Stimulated activated CD8-positive, alpha-beta memory T cell treated with anti-CD3 and anti-CD28 coated beads, Interleukin-15, amount 100 ng/mL, for 1 hour (primary cell): ENCODE measurements at places on chromosomes 5 and 9.

- no peak for DNase-seq
These were observed 353 bp downstream of the SH3PXD2B start for GRCh38 chr5:172453986-172454357.

GRCh38 chr5:5616247-5616895 lies 193.9 kb downstream of the ICE1 start:
- DNase-seq: no peak

DNA sequence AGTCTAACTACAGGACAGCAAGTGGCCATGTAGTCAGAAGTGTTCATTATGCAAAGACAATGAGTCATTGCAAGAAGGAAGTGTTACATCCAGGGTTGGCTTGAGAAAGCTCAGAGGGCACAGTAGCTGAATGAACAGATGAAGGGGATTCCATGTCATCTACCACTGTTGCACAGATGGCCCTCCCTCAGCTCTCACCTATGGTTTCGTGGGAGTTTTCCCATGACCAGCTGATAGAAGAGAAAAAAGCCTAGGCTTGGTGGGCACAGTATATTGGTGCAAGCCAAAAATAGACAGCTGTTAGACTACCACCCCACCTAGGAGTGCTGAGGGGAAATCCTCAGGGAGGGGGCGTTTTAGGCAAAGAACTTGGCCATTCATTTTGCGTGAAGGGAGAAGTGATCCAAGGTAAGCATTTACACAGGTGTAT lies 217.0 kb downstream of the DMRT2 start:
- no peak for DNase-seq

GRCh38 chr9:90514877-90515276 lies 127.7 kb downstream of the DIRAS2 start:
- DNase-seq: no peak

DNA sequence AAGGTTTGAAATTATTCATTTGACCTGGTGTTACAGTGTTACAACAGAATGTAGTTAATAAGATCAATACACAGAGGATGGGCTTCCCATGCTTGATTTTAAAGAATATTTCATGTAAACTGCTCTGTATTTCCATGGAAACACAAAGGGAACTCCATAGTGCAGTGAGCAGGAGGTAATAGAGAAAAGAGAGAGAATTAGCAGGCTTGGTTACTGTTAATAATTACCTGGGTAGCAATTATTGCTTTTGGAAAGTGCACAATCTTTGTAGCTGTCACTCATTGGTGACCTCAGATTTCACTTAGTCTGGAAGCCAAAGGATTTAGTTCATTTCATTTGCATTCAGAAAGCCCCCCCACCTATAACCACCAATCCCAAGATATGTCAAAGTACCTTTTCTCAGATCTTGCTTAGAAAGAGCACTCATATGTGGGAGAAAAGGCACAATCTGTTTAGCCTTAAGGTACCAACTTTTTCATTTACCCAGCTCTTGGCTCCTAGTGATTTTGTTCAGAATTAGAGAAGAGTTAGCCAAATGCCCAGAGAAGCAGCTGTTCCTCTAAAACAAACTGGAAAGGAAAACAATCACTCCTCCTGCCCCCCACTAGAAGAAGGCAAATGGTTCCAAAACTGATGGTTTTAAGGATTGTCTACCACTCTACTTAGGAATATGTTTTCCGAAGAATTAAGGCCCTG lies 234.5 kb upstream of the SLC24A2 start:
- no peak for DNase-seq

DNA sequence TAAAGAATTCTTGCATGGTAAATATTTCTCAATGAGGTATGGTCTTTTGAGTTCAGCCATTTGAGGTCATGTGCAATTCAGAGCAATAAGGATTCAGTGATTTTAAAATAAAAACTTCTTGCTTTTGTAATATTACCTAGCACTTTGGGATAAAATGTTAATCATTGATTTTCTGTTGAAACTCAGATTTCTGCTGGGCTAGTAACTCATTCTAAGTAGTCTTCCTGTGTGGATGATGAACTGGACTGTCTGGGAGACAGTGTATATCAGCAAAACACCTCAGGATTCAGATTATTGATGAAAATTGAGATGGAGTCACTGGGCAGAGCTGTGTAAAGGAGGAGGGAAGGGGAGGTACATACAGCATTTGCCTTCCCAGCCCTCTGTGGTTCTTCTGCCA lies 10.8 kb upstream of the PSAT1 start:
- no peak for DNase-seq

GRCh38 chr9:34866614-34867013 lies 91.5 kb upstream of the PHF24 start:
- DNase-seq: no peak

GRCh38 chr5:43592363-43592762 lies 10.6 kb upstream of the NNT start:
- no peak for DNase-seq

DNA sequence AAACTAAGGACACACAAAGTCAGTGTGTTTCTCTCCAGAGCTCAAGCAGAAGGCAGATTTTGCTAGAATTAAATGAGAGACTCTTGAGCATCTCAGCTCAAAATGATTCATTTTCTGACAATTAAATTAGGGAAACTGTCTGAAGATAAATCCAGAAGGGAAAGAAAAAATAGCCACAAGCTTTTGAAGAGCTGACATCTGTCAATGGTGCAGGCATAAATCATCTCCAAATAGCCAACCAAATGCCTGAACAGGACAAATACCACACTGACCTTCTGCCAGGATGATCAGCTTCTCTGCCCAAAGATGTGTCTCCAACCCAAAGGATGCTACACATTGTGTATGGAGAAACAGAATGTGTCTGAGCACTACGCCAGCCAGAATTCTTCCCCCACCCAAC lies 199.3 kb downstream of the CTNND2 start:
- no peak for DNase-seq

- no peak for DNase-seq
These were observed 36.6 kb upstream of the FBXL7 start for GRCh38 chr5:15463231-15463980.

GRCh38 chr5:143964919-143965318 lies 153.0 kb downstream of the HMHB1 start:
- no peak for DNase-seq

- DNase-seq: no peak
These were observed 62.3 kb downstream of the AP3B1 start for GRCh38 chr5:78232163-78232562.

- DNase-seq: no peak
These were observed 61.0 kb upstream of the PCA3 start for GRCh38 chr9:76703270-76703669.
